Naive B cell (primary cell): ENCODE measurements at places on chromosomes 11 and 22. TPM values are rescaled to one million over a fixed set of nuclear protein-coding genes. Genes with fewer than 3 reads are reported as not detected.

The SIDT2 gene
- polyA plus RNA-seq = 19.2 TPM

The SESN3 gene
- polyA plus RNA-seq = 2.1 TPM

The WNT7B gene
- not detected for polyA plus RNA-seq

The SLC22A8 gene
- not detected for polyA plus RNA-seq

The HBG1 gene
- polyA plus RNA-seq = not detected

The NXPE4 gene
- not detected for polyA plus RNA-seq

The PRMT3 gene
- 10.3 TPM for polyA plus RNA-seq

The PLCB3 gene
- polyA plus RNA-seq = 0.55 TPM

The GPR83 gene
- not detected for polyA plus RNA-seq

The CXCR5 gene
- polyA plus RNA-seq = 157 TPM

The P2RX6 gene
- polyA plus RNA-seq = not detected

- DNase-seq = no peak
Measured at GRCh38 chr11:82233201-82233600, 500.5 kb downstream of the FAM181B start.

DNA sequence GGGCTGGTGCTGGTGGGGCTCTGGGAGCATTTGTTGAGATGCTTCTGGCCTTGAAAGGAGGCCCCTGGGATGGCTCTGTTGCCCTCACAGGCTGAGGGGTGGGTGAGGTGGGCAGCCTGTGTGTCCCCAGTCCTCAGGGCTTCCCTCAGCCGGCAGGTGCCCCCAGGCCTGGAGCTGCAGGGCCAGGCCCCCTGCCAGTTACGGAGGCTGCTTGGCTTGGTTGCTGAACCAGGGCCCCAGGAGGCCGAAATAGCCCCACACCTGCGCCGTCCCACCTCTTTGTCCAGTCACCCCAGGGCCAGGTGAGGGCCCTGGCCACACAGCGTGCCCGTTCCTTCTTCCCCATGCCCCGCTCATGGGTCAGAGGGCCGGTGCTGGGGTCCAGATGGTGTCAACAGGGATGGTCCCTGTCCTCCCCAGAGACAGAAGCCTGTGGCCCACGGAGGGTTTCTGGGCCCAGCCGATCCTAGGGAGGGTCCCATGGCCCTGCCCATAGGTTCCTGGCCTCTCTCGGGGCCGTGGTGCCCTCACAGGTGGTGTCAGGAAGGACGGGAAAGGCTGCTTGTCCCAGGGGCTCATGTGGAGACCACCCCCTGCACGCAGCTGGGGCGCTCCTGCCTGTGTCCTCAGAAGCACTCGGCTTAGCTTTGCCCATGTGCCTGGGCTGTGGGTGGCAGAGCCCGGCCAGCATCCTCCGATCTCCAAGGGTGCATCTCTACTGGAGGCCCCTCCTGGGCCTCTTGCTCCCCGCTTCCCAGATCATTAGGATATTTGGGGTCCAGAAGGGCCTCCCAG lies 9.2 kb upstream of the TSSC4 start:
- DNase-seq = no peak

DNA sequence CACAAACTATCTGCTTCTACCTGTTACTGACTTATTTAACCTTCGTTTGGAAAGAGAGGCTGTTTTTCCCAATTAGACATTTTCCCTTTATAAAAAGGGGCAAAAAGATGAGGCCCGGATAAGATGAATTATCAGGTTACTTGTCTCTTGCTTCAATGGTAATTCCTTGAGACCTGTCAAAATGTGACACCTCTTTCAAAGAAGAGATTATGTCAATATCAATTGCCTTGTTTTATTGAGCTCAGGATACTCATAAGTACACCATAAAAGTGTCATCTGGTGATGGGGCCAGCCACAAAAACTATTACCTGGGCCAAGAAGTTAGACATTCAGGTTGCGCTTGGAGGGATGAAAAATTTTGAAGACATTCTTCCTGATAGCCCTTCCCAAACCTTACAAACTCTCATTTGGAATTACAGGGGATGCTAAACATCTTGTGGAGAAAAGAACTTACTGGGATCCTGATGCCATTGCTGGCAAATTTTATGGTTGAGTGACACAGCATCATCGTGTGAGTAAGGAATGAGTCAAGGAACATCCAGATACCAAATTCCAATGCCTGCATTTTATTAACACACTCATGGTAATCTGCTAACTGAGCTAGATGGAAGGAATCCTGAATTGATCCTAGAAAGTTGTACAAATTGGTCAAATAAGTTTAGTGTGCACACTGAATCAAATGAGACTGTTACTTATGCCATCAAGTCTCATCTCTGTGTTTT lies 1071.2 kb downstream of the LRRC4C start:
- no peak for DNase-seq

GRCh38 chr11:118820412-118821357 lies 29.7 kb upstream of the DDX6 start:
- peak; percentile 90 for DNase-seq

DNA sequence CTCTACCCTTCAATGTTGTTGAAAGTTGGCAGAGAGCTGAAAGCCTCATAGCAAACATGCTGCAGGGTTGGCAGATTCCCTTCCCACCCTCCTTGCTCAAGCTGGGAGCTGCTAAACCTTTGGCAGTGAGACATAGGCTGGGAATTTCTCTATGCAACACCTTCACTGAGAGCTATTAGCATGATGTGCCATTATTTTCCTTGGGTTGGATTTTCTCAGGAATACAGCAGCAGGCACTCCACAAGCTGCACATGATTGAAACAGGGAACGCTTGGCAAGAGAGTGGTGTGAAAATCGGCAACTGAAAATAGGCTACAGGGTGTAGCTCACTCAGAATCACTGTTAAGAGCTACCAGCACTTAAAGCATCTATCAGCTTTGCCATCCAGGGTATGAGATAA lies 9.6 kb upstream of the ALKBH3 start:
- DNase-seq = no peak

DNA sequence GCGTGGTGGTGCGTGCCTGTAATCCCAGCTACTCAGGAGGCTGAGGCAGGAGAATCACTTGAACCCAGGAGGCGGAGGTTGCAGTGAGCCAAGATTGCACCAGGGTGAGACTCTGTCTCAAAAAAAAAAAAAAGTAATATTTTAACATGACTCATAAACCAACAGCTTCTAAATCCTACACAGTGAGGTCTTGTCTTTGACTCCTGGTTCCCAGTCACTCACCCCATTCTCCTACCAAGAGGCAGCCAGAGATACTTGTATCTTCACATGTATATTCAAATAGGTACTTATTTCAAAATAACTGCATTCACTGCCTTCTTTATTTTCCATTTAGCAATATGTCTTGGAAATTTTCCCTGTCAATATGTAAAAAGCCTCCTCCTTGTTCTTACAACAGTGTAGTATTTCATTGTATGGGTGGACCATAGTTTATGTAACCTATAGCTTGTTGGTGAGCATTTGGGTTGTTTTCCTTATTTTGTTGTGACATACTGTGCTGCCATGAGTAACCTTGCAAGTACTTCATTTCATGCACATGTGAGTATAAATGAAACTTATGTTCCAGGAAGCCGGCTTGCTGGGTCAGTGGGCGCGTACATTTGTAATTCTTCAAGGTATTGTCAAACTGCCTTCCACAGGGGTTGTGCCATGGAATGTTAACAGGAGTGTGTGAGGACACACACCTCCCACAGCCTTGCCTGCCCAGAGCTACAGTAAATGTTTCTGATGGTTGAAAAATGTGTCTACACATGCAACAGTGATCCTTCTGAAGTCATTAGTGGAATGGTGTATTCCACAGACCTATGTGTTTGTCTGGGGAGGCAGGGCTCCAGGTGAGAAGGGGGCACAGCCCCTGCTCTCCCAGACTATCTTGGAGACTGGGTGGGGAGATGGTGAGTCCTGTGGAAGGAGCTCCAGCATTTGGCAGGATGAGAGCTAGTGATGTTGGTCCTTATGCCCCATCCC lies 47.9 kb downstream of the OSBP2 start:
- no peak for DNase-seq

DNA sequence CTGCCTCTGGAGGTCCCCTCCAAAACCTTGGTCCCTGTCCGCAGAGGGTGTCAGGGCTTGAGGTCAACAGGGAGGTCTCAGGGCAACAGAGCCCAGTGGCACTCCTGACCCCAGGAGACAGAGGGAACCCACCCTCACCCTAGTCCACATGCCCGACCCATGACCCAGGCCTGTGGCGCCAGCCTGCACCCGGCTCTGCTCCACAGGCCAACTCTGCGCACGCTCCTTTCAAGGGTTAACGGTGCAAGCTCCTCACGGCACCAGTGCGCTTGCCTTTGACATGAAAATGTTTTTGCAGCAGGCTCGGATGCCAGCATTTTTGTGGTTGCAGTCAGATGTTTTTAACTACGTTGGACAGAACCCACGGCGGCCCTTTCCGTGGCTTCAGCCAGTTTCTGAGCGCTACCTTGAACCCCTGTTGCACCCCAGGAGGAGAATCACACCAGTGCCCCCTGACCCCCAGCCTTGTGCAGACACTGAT lies 68.6 kb downstream of the CDKN1C start:
- no peak for DNase-seq

DNA sequence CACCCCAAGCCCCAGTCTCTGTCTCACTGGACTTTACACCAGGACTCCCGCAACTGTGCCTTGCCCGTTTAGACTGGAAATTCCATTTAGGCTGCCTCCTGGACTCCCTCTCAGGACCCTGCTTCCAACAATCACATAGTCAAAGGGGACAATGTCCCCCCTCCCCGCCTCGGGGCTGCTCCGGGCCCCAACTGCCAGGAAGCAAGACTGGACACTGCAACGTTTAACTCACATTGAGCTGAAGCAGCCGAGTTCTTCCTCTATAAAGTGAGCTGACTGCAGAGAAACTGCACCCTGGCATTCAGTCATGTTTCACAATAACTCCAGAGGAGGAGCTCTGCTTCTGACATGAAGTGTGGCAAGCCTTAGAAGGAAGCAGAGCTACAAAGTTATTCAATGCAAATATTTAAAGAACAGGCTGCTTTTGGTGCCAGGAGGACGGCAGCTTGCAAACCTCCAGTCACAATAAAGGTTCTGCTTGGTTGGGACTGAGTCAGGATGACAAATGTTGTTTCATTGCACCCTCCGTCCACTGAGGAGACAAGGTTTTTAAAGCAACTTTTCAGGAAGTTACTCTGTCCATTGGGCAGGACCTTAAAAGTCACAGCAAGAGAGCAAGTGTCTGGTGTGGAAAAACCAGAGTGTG lies 19.9 kb downstream of the PACSIN2 start:
- DNase-seq = peak; percentile 17

DNA sequence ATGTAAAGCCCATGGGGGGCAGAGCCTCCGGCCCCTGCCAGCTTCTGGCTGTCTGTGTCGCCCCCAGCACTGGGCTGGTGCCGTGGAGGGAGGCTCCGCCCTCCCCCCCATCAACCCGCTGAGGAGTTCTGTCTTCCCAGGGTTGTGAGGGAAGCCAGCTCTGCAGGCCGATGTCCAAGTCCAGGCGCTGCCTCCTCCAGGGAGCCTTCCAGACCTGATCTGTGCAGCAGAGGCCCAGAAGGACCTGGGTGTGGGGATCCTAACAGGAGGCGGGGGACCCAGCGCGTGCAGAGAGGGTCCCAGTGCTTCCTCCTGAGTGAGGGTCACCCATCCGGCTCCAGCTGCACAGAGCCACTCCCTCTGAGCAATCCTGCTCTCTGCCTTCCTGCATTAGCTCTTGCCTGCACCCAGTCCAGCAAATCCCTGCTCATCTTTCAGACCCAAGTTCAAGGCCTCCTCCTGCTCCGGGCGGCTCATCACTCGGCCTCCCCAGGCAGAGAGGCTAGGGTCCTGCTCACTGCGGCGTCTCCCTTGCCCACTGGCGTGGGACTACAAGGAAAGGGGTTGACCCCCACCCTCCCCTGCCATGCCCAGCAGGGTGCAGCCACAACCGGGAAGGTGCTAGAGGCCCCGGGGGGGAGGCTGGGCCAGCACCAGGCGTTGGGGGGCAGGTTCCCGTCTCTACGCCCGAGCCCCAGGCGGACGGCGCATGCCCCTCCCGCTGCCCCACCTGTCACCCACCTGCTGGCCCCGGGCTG lies 16.4 kb downstream of the PRR33 start:
- DNase-seq = no peak

DNA sequence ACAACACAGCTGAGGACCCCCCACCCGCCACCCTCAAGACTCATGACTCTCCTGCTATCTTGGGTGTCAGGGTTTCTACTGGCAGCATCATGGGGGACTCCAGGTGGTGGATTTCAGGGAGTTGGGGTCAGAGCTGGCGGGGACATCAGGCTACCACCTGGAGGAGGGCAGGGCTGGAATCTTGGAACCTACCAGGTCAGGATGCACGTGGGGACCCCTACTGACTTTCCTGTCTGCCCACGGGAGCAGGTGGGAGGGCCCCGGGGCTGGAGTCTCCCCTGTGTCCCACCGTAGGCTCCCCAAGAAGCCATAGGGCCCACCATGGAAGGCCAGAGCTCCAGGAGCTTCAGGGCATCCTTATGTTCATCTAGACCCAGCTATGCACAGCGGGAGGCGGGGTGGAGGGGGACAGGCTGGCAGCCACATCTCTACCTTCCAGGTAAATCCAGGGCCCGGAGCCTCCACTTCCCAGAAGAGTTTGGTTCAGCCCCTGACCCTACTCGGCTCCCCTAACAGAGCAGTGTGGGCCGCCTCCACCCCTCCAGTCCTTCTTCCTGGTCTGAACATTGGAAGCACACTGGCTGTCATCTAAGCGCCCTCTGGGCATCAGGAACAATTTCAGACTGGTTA lies 10.0 kb downstream of the SLC37A2 start:
- DNase-seq = no peak

- DNase-seq = no peak
Measured at GRCh38 chr11:45150943-45151342, 4.5 kb downstream of the PRDM11 start.

- DNase-seq = no peak
Measured at GRCh38 chr11:112165049-112165448, 1.2 kb upstream of the IL18 start.

DNA sequence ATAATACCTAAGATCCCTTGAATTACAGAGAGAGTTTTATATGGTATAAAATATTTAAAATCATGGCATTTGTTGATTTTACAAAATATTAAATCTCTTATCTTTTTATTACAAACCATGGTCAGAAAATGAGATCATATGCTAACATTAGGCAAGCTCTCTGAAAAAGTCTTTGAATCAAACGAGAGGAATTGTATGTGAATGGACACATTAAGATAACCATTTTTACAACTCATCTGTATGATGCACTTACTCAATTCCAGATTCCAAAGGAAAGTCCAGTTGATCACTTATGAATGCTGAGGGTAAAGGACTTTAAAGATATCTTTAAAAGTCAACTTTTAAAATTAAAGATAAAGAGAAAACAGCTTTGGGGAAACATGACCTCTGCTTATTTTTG lies 83.5 kb upstream of the LUZP2 start:
- no peak for DNase-seq

DNA sequence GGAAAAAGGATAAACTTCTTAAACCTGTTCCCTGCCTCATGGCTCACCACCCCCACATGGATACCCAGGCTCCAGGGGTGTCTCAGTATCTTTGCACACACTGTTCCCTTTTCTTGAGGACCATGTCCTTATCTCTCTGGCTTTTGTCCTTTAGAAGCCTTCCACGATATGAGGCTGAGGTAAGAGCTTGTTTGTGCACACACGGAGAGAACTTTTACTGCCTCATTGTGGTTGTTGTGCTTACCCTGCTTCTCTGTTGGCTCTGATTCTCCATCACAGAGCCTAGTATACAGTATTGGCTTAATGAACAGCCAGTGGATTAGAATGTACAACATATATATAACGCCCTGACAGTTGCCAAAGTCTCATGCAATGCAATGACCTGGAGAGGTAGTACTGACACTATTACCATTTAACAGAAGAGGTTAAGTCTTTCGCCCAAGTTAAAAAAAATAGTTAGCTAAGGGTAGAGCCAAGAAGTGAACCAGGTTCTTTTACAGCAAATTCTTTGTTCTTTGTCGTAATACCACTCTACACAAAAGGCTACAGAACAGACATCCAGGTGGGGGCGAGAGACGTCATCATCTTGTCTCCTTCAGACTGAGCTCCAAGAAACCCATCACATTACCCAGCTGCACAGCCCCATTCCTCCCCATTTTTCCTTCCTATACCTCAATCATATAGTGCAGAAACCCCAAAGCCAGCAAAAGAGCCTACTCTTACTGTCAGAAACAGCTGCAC lies 117.3 kb downstream of the PLEKHA7 start:
- DNase-seq = no peak
